ENCODE measurements at places on chromosomes 12 and 14.
A peak's percentile ranks its signal among the peaks of the same experiment; 100 is the strongest.

DNA sequence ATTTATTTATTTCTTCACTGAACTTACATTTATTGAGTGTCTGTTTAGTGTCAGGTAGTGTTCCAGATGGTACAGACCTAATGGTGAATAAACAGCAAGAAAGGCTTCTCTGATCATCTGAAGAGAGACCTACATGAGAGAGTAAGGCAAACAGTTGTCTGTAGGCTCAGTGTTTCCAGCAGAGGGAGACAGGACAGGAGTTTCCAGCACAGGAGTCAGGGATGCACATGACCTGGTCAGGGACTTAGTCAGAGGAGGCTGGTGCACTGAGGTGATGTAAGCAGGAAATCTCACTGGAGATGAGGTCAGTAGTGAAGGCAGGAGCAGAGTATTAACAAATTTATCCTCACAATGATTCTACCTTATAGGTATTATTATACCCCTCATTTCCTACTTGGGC lies 233.2 kb downstream of the MDGA2 start:
- DNase-seq, result no peak

DNA sequence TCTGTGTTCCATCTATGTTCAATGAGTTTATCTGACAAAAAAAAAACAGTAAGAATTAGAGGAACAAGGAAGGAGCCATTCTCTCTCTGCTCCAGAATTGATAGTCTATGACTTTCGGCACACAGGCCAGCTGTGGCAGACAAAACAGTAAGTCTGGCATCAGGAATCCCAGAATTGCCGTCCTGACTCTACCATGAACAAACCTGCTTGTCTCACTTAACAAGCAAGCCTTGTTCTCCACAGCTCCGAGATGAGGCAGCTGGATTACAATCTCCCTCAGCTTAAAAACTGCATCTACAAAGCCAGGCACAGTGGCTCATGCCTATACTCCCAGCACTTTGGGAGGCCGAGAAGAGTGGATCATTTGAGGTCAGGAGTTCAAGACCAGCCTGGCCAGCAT lies 153.6 kb upstream of the TMCC3 start:
- DNase-seq, result no peak

DNA sequence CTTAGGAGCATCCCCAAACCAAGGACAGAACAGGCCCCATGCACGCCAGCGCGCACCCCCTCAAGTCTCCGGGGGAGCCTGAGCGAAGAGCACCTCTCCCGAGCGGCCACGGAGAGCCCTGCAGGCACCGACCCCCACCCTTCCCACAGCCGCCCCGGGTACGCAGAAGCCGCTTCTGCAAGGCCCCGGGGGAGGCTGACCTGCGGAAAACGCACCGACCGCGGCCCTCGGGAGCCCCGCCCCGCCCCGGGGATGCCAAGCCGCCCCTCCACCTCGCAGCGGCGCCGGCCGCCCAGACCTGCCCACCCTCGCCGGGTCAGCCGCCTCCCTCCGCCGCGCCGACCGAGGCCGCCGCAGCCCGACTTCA lies 385 bp downstream of the CAPRIN2 start:
- peak; percentile 44 for DNase-seq

DNA sequence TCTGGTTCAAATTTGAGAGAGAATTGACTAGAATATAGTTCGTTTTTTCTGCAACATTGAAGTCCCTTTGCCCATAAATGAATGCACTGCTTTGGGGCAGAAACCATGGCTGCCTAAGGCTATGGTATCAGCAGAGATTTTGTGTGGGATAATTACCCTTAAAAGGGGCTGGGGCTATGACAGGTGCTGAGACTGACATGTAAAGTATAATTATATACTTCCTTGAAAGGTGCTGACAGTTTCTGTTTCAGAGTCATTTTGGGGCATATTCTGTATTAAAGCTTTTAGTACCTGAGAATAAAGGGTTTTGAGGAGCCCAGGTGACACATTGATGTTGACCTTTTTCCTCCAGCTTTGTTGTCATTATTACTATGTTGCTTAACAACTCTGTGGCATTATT lies 150.3 kb upstream of the PTPRQ start:
- DNase-seq, result no peak

GRCh38 chr14:99260587-99261551 lies 11.1 kb downstream of the BCL11B start:
- peak; percentile 72 for DNase-seq

DNA sequence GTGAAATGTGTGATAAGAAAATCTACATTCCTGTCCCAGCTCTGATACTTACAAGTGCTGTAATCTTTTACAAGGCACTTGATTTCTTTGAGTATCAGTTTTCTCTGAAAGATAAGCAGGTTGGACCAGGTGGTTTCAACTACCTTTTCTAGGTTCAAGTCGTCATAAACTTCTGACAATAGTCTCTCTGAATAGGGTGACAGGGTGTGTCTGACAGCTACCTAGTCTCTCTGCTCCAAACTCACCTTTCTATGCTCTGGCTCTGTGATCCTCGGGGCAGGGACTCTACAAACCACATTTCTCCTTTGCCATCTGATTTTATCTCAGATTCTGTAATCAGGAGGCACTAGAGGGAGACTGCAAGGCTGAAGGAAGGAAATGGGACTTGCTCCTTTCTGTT lies 137.7 kb upstream of the SYT1 start:
- no peak for DNase-seq

- no peak for DNase-seq
Observed at GRCh38 chr12:88227871-88228270, 85.8 kb downstream of the TMTC3 start.

- DNase-seq, result no peak
Observed at GRCh38 chr14:81452341-81453133, 52.4 kb upstream of the STON2 start.

DNA sequence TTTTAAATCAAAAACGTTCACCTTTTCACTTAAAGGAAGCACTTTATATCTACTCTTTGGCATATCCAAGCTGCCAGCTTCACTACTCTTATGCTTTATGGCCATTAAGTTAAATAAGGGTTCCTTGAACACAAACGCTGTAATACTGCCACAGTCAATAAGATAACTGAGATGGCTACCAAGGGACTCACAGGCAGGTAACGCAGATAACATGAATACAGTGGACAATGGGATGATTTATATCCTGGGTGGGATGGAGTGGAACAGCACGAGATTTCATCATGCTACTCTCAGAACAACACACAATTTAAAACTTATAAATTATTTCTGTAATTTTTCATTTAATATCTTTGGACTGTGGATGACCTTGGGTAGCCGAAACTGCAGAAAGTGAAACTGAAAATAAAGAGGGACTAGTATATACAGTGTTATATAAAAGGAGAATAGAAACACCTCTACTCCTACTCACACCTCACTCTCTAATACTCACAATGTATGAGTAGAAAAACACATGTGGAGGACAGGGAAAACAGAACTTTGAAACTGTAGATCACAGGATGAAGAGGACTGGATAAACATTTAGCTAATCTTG lies 367.3 kb downstream of the C12orf50 start:
- no peak for DNase-seq

GRCh38 chr12:91326058-91327027 lies 143.7 kb upstream of the DCN start:
- peak; percentile 53 for DNase-seq

DNA sequence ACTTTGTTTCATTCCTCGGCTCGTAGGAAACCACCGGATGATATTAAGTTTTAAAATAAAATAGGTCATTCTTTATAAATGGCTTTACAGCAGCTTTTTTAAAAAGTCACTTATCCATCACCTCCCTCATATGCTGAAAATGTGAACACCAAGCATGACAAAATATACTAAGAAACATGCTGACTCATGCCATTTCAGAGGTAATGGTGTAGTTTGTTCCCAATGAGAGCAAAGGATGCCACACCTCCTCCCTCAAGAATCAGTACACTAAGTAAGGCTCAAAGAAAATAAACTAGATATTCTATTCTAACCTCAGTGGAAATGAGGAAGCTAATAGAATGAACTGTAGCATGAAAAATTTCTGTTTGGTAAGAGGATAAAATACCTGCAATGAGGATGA lies 5.5 kb upstream of the DIO2 start:
- no peak for DNase-seq

- DNase-seq, result no peak
Observed at GRCh38 chr14:84086714-84087113, 1443.2 kb upstream of the FLRT2 start.

GRCh38 chr12:15192720-15193119 lies 28.5 kb downstream of the RERG start:
- no peak for DNase-seq

DNA sequence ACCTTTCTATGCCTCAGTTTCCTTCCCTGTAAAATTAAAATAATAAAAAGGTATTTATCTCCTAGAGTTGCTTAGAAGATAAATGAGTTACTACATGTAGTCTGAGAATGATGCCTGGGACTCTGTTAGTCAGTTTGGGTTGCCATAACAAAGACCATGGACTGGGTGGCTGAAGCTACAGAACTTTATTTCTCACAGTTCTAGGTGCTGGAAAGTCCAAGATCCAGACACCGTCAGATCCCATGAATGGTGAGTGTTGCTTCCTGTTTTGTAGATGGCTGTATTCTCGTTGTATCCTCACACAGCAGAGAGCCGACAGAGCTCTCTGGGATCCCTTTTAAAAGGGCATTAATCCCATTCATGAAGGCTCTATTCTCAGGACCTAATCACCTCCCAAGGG lies 64.0 kb upstream of the LTA4H start:
- DNase-seq, result no peak

DNA sequence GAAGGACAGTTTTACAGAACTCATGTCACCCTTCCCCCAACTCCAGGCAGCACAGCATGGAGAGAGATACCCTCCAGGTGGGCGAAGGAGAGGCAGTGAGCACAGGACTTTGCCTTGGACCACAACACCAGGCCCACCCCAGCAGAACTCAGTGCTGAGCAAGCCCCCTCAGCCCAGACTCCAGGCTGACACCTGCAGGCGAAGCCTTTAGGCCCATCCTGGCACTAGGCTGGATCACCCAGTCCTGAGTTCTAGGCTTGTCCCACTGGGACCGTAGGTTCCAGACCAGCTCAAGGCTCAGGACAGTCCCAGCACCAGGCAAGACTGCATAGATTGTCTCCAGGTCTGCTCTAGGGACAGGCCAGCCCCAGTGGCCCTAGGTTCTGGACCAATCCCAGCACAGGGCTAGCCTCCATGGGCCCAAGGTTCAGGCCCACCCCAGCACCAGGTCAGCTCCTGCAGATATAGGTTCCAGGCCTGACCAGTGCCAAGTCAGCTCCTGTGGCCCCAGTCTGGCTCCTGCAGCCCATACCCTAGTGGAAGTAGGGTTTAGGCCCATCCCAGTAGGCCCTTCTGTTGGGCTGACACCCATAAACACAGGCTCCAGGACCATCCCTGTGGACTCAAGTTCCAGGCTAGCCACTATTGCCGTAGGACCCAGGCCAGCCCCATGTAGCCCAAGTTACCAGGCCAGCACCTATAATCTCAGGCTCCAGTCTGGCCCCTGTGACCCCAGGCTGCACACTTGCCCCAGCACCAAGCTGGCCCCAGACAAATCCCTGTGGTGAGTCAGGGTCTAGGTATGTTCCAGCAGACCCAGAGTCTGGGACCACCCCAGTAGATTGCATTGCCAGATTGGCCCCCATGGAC lies 9.4 kb downstream of the WASHC3 start:
- no peak for DNase-seq

GRCh38 chr14:44162197-44162596 lies 344.9 kb downstream of the FSCB start:
- DNase-seq, result no peak

GRCh38 chr12:46660276-46660675 lies 165.5 kb downstream of the SLC38A4 start:
- DNase-seq, result no peak

- no peak for DNase-seq
Observed at GRCh38 chr14:63726499-63726898, 1.4 kb downstream of the SGPP1 start.

Measured in activated naive CD4-positive, alpha-beta T cell treated with anti-CD3 and anti-CD28 coated beads for 36 hours (primary cell).